ENCODE measurements at places on chromosomes 2 and 18.

- no peak for DNase-seq
These were observed 99.6 kb upstream of the CERS6 start for GRCh38 chr2:168356477-168356835.

GRCh38 chr2:170393861-170394498 lies 216.0 kb downstream of the MYO3B start:
- DNase-seq = no peak

GRCh38 chr2:101253703-101254450 lies 1.2 kb downstream of the CNOT11 start:
- DNase-seq = no peak

DNA sequence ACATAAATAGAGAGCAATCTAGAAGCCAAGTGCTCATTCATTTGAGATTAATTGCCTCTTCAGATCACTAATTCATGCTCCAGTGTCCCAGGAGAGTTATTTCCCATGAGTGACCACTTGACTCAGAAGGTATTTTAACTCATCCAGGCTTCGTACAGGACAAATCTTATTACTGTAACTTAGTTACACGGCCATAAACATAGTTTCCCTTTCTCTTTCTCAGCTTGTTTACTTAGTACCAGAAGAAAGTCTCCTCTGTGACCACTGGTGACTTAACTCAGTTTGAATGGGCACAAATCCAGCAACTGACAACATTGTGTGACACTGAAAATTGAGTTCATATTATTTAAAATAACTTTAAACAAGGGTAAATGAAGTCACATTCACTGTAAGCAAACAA lies 25.3 kb downstream of the MMADHC start:
- DNase-seq = no peak

- no peak for DNase-seq
These were observed 218.0 kb upstream of the COPS8 start for GRCh38 chr2:236867441-236868260.

DNA sequence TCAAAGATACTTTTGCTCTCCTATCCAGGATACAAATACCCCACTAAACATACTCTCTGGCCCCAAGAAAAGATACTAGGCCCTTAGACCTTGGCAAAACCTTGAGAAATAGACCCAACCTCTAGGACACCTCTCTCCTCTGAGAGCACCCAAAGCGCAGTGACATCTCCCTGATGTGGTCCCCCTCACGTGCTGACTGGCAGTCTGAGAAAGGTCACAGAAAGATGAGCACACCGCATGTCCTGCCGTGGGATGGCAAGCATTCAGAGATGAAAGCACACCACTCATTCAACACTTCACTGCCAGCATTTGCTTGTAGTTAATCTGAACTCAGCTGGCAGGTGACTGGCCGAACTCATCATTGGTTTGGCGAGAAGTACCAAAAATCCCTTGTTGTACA lies 6.1 kb upstream of the TBC1D8 start:
- no peak for DNase-seq

- DNase-seq = no peak
These were observed 66.2 kb downstream of the HNMT start for GRCh38 chr2:138030459-138030858.

GRCh38 chr18:79200546-79201268 lies 131.5 kb downstream of the ATP9B start:
- DNase-seq = peak; percentile 35

GRCh38 chr2:76044701-76045100 lies 334.0 kb upstream of the GCFC2 start:
- no peak for DNase-seq

DNA sequence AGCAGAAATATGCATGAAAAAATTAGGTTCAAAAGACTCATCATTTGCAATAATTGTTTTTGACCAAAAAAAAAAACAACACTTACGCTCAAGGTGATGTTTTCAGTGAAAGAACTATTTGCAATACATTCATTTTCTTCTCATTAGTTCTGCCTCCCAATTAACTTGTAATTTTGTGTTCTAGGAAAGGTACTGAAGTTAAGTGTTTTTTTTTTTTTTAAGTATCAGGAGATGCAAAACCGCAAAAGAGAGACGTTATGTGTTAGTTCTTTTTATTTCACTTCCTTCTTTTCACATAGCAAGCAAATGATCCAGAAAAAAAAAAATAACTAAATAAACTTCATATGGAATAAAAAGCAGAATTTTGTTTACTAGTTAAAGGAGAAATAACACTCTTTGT lies 735.2 kb upstream of the GCFC2 start:
- no peak for DNase-seq

DNA sequence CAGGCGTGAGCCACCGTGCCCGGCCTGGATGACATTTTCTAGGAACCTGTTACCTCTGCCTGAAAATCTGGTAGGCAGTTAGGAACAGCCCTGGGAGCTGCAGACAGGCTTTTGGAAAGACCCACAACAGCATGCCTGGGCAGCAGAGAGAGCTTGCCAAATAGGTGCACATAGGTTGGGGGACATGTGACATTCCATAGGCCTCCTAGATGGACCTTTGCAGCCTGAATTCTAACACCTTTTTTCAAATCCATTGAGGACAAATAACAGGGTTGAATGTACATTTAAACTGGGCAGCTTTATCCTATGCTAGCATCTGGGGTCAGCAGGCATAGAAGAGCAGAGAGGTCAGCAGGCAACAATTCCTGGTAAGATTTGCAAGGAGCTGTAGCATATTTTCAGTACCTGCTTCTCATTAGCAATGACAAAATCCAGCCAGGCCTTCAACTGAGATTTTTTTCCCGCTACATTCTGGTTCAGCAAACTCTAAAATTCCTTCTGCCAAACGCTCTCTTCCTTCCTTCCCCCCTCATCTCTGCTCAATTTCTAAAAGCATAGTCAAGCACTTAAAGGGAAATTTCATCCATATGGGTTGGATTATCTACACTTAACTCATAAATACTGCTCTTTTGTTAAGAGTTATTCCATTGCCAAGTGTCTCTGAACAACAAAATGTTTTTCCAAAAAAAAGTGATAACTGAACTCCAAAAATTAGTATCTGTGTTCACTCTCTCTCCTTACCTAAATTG lies 75.2 kb downstream of the SOWAHC start:
- no peak for DNase-seq

GRCh38 chr18:75316826-75317225 lies 106.2 kb downstream of the TSHZ1 start:
- DNase-seq = no peak

- DNase-seq = no peak
These were observed 23.7 kb upstream of the SLC35F6 start for GRCh38 chr2:26740346-26740745.

- no peak for DNase-seq
These were observed 97.7 kb downstream of the SOCS6 start for GRCh38 chr18:70386582-70386981.

DNA sequence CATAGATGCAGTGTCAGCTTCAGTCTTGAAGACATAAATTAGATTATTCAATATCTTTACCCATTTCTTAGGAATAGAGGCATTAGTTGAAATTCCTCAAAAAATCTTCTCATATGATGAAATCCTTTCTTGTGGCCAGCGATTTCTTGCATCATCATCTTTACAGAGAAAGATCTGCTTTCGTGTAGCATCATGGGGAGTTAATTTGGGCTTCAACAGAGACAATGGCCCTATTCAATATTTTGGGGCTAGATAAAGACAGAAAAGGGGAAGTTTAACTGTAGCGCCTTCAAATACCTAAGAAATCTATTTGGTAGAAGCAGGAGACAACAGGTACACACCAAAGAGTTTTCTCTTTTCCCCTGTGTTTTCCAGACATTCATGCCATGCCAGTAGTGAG lies 73.8 kb downstream of the TGFA start:
- no peak for DNase-seq

DNA sequence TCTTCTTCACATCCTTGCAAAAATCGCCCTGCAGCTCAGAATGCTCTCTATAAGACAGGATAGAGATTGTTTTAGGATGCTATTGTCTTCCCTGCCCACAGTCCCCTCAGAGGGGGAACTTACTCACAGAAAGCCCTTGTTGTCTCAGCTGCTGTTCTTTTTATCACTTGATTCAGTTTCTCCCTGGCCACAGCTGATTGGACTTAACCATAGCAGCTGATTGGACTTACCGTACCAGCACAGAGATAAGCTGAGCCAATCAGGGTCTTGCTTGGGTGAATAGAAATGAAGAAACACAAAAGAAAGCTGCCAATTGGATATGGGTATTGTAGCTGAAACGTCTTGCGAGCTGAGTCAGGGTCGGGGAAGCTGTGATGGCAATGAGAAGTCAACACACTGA lies 194.2 kb upstream of the MEX3C start:
- DNase-seq = no peak

DNA sequence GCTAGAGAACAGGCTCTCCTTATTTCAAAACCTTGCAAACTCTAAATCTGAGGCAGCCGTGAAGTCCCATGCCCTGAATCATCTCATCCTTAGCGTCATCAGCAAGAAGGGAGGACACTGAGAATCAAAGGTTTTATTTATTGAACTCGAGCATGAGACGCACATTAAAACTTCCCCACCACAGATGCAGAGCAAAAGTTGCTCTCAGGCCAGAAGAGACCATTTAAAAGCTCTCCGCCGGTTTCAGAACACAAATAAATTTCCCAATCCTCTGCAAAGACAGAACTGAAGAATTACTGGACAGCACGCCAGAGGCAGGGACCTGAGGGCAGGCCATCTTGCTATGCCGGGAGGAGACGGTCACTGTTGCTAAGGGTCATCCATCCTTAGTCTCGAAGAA lies 1.3 kb downstream of the AMMECR1L start:
- DNase-seq = no peak

DNA sequence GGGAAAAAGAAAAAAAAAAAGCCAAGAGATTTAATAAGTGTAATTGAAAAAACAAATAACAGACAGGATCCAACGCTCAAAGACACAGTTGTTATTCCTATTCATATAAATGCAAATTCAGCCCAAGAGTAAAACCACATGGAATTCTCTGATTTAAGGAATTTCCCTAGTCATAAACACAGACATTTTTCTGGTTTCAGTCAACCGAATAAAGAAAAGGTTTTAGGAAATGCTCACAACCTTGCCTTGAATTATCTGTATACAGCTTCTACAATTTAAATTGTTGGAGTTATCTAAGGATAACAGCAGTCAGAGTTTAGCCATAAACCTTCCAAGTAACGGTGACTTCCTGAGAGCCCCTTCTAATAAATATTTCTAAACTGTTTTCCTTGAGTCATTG lies 122.7 kb downstream of the VWC2L start:
- DNase-seq = no peak

DNA sequence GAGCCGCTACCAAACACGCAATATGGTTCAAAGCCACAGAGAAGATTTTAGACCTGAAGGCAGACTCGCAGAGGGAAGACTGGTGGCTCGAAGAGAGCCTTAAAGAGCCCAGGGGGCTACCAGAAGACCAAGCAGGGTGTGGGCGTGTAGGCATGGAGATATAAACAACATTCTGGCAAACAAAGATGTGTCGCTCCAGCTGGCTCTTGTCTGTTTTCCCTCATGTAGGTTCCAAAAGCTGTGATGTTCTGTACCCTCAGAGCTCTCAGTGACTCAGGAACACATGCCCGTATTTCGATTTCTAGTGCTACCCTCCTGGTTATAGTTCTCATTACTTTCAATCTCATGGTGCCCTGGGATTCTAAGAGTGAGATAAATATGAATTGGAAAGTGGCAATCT lies 44.5 kb downstream of the DOCK10 start:
- no peak for DNase-seq

DNA sequence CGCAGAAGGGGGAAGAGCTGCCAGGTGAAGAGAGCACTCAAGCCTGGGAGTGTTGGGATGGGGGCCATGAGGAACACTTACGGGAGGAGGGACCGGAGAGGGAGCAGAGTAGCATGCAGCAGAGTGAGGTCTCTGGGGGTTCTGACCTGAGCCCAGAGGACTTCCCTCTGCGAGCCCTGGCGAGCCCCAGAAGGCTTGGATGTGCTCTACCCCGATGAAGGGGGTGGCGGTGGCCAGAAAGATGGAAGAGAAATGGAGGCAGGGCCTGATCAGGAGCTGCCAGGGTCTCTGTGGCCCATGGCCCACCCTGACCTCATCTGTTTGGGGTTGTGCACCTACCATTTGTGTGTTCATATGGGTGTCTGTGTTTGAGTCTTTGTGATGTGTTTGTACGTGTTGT lies 42.0 kb downstream of the CROCC2 start:
- no peak for DNase-seq

GRCh38 chr2:182133195-182133891 lies 147.7 kb downstream of the PPP1R1C start:
- DNase-seq = no peak

DNA sequence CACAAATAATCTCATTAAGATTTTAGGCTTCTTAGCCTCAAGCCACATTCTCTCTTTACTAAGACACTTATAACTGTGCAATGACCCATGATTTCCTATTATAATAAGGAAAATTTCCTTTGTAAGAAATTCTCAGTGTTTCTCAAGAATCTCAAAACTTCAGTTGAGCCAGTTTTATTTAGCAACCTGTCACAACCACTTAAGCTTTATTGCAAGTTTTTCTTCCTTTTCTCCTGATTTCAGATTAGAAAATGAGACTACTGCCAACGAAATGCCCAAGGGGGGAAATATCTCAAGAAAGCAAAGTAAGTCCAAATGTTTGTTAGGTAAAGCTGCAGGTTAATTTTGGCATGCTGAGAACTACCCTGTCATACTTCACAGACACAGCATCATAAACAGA lies 178.5 kb downstream of the THADA start:
- DNase-seq = no peak

DNA sequence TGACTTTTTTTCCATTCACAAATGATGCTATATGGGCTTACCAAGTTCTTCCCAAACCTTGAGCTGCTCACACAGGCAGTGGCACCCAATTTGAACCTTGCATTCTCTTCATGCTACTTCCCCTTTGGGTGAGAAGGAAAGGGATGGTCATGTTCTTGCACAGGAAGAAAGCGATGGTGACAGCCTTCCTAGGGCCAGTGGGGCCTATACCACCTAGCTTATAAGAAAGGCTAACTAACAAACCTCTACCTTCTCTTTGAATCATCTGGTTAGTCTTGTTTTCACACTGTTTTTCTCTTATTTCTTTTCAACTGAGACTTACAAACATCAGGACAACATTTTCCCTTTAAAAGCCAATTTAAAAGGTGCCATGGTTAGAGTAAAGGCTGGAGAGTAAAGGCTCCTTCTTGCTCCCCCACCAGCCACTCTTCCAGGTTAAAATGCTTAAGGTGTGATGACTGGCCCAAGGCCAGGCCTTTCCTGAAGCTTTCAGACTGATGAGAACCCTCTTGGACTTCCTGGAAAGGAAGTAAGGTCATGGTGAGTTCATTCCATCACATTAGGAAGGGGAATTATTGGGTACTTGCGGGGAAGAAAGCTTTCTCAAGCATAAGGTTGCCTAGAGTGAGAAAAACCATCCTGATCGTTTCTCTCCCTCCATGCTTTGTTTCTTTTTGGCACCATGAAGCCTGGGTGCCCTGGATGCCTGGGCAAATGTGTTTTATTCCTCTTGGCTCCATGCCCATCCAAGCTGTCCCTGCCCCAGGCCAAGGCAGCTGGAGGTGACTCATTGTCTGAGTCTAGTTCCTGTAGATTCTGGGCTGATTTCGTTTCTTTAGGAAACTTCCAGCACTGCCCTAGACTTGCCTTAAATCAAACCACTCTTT lies 41.4 kb upstream of the ITGB6 start:
- DNase-seq = no peak

- peak; percentile 59 for DNase-seq
These were observed 25.4 kb downstream of the TET3 start for GRCh38 chr2:74010087-74010541.

GRCh38 chr2:20595439-20596192 lies 55.3 kb downstream of the HS1BP3 start:
- DNase-seq = no peak
